ENCODE measurements at places on chromosomes 7 and 10. TPM values are rescaled to one million over a fixed set of nuclear protein-coding genes. Genes with fewer than 3 reads are reported as not detected.

SPAM1 gene
- not detected for total RNA-seq

VSTM4 gene
- total RNA-seq: not detected

GRCh38 chr10:131056091-131056579, 255.4 kb downstream of the TCERG1L start:
- no peak for DNase-seq

- DNase-seq: no peak
Observed at GRCh38 chr7:33691180-33691579, 214.2 kb upstream of the BMPER start.

- no peak for DNase-seq
Observed at GRCh38 chr10:101014230-101014884, 14.7 kb downstream of the LZTS2 start.

DNA sequence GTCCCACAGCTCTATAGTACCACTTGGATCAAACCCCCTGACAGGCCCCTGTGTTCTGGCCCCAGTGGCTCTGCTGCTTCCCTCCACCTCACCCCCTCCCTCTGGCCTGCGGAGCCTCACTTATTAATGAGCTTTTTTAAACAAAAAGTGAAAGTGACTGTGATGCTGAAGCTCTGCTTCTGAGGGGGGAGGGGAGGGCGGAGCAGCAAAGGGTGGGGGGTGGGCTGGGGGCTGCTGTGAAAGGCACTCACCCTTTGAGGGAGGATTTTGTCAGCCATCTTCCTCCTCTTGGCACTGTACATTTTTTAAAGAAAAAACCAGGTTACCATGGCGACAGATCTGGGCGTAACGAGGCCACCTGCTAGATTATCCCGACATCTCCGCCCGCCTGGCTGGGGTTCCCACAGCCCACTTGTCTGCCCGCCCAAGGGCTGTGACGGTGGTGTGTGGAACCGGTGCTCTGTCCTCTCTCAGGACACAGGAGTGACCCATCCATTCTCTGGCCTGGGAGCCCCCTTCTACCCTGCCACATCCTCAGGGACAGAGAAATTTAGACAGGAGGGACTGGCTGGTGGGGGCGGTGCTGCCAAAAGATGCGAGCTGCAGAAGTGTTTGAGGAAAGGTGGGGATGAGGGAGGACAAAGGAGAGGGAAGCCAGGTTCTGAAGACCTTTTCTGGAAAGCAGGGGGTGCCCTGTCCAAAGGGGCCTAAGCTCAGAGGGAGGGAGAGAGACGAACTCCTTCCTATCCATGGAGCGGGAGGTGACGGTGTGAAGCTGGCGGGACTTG, 4.9 kb downstream of the SMARCD3 start:
- DNase-seq: no peak

GRCh38 chr10:34475786-34476185, 339.3 kb downstream of the PARD3 start:
- no peak for DNase-seq

All from NCI-H460 (cell line).